ENCODE measurements at places on chromosomes 12 and 14.

- DNase-seq, result no peak
Observed at GRCh38 chr12:12156116-12156515, 85.4 kb downstream of the BCL2L14 start.

- no peak for DNase-seq
Observed at GRCh38 chr12:32884962-32885361, 11.6 kb downstream of the PKP2 start.

DNA sequence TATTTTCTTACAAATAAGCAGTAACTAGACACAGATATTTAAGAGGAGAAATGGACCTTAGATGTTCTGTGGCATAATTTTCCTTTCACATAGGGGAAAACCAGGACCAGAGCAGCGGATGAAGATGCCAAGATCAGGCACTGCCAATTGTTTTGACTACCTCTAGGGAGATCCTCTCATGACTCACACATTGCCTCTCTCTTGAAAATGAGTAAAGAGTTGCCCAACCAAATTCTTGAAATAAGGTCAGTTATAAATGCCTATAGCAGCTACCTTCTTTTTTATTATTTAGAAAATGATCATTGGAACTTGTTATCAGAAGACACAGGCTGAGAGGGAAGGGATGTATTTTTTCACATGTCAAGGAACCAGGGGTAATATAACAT, 263.4 kb upstream of the PLEKHG7 start:
- DNase-seq, result no peak

DNA sequence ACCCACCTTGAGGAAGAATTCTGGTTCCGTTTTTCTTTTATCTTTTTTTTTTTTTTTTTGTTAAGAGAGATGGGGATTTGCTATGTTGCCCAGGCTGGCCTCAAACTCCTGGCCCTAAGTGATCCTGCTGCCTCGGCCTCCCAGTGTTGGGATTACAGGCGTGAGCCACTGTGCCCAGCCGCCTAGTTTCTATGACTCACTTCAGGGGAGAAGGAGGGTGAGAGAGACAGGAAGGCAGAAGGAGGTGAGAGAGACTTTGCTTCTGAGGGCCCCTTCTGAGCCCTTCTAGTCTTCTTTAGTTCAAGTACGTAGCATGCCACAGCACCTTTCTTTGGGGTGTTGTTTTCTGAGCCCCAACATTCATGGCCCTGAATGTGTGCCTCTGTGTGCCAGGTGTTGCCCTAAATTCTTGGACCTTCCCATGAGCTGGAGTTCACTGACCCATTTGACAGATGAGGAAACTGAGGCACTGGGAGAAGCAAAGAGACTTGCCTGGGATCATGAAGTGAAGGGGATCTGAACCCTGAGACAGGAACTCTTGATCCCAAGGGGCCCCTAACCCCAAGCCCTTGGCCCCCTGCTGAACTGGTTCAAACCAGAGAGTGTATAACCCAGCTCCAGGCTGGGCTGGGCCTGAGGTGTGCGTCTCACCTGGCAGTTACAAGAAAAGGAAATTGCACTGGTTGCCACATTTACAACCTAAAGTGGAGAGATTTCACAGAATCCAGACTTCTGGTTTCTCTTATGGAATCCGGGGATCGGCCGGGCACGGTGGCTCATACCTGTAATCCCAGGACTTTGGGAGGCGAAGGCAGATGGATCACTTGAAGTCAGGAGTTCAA, 20.8 kb downstream of the SH2B3 start:
- no peak for DNase-seq

- DNase-seq, result no peak
Observed at GRCh38 chr14:68788275-68788995, 4.4 kb downstream of the ZFP36L1 start.

GRCh38 chr14:70188322-70188658, 461 bp downstream of the SLC8A3 start:
- DNase-seq, result no peak

DNA sequence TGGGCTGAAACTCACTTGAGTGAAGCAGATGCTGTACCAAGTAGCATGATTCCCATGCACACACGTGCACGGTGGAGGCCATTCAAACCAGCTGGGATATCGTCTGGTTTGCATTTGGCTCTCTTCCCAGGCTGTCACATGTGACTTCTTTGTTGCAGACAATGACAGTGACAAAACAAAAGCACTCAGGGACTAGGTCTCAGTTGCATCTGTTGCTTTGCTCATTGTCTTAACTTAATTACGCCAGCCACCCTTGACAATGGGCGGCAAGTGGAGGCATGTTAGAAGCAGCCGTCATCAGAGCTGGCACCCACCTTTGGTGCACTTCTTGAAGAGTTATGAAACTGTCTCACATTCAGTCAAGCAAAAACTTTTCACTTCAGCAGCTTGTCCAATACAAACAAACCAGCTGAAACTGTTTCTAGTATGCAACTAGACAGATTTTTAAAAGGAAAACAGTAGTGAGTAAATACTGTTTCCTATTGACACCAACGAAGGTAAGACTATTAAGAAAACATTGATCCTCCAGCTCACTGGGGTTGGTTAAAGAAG, 74.3 kb downstream of the IGF1 start:
- no peak for DNase-seq

DNA sequence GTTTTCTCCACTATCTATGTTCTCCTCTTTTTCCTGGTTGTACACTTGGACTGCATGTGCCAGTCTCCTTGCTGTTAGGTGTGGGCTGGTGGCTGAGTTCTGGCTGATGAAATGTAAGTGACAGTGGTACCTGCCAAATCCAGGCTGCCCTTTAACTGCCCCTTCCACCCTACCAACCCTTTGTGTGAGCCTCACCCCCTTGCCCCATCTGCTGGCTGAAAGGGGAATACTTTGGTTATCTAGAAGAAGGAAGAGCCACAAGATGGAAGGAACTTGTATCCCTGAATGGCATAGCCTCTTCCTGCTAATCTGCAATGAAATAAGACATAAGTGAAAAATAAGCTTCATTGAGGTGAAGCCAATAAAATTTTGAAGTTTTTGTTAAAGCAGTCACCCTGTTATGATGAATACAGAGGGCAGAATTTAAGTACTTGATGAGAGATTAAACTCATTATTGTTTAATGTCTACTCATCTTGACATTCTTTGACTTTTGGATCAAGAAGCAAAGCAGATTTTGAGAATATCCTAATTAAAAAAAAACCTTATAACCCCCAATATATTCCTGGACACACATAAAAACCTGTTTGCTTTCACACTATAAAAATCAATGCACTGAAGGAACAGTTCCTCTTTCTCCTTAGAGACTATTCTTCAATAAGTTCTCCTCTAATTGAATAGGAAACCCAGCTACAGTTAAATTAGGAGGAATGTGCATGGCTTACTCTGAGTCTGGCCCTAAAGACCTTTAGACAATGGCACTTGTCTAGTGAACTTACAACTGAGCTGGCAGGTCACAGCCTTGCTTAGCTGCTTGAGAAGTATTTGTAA, 262.6 kb upstream of the BTG1 start:
- DNase-seq, result peak; percentile 21

Measured in CD4-positive, alpha-beta T cell (primary cell).